ENCODE measurements at places on chromosomes 3 and 15.

- no peak for DNase-seq
These were observed 966 bp downstream of the MYO1E start for GRCh38 chr15:59371458-59372351.

DNA sequence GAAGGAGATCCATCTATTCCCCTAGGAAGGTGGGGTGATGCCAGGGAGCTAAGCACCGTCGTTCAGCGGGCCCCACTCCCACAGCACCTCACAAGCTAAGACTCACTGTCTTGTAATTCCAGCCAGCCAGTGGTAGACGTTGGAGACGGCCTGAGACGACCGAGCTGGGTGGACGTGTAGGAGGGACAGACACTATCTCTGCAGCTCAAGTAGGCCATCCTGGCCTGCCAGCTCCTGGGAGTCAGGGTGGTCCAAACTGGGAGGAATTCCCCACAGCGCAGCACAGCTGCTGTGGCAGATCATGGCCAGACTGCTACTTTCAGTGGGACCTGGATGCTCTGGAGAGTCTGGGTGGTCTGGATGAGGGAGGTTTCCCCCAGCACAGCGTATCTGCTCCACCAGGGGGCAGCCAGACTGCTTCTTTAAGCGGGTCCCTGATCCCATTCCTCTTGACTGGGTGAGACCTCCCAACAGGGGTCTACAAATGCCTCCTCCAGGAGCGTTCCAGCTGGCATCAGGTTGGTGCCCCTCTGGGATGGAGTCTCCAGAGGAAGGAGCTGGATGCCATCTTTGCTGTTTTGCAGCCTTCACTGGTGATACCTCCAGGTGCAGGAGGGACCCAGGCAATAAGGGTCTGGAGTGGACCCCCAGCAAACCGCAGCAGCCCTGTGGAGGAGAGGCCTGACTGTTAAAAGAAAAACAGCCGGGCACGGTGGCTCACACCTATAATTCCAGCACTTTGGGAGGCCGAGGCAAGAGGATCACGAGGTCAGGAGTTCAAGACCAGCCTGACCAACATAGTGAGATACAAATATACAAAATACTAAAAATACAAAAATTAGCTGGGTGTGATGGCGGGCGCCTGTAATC lies 27.6 kb downstream of the GNB5 start:
- no peak for DNase-seq

DNA sequence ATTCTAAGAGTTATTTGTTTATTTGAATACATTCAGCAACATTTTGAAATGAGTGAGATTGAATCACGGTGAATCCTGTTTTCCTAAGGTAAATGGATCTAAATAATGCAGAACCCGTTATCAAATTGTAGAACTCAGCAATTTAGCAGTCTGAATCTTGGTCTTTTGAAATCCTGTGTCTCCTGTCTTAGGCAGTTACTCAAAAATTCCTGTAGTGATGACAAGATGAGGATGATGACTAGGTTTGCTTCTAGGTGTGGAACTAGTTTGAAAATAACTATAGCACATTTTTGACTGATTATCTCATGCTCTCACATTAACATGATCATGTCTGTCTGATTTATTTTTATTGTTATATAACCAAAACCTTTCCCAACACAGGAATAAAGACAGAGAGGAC lies 115.0 kb downstream of the RAP2B start:
- DNase-seq, result no peak

GRCh38 chr15:89101302-89102193 lies 13.3 kb downstream of the ABHD2 start:
- DNase-seq, result no peak

DNA sequence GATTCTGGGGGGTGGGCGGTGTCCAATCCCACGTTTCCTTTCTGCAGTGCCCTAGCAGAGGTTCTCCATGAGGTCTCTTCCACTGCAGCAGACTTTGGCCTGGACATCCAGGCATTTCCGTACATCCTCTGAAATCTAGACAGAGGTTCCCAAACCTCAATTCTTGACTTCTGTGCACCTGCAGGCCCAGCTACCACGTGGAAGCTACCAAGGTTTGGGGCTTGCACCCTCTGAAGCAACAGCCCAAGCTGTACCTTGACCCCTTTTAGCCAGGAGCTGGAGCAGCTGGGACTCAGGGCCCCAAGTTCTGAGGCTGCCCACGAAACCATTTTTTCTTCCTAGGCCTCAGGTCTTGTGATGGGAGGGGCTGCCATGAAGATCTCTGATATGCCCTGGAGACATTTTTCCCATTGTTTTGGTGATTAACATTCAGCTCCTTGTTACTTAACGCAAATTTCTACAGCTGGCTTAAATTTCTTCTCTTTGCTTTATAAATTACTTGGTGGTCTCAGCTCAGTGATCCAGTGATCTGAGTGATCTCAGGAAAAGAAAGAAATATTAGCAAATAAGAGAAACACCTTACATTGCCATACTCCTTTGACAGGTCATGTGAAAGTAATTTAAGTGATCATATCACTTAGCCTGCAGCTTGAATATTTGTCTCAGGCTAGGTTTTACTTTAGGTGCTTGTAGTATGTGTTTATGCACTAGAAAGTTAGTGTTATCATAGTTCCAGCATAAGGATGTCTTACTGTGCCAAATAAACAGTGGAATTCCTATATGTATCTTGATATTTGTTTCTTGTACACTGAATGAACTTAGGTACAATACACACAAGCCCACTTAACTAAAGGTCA lies 3.0 kb downstream of the SNAP23 start:
- no peak for DNase-seq

GRCh38 chr3:149476225-149476624 lies 1.7 kb downstream of the TM4SF4 start:
- DNase-seq, result no peak

All from activated T-helper 1 cell treated with Interleukin-2 at 50 U/mL for 16 hours (primary cell).